ENCODE measurements at places on chromosomes 11 and 22. TPM values are rescaled to one million over a fixed set of nuclear protein-coding genes. Genes with fewer than 3 reads are reported as not detected.

The INS gene
- not detected for total RNA-seq

The B3GAT3 gene
- total RNA-seq = 51.6 TPM

The OR8D4 gene
- total RNA-seq = not detected

The AGBL2 gene
- 1.4 TPM for total RNA-seq

The POU2AF1 gene
- not detected for total RNA-seq

The MMP13 gene
- total RNA-seq = not detected

The TMA7B gene
- total RNA-seq = not detected

Measured in A549 treated with DMSO at 1 μM for 4 hours (cell line).